CD4-positive, alpha-beta T cell treated with Interleukin-10 for 1 hour (primary cell): ENCODE measurements at places on chromosomes 13 and 19.

GRCh38 chr13:112711528-112712265, 21.9 kb downstream of the ATP11A start:
- DNase-seq: no peak

- DNase-seq: no peak
These were observed 22.7 kb upstream of the POP4 start for GRCh38 chr19:29583196-29583999.

DNA sequence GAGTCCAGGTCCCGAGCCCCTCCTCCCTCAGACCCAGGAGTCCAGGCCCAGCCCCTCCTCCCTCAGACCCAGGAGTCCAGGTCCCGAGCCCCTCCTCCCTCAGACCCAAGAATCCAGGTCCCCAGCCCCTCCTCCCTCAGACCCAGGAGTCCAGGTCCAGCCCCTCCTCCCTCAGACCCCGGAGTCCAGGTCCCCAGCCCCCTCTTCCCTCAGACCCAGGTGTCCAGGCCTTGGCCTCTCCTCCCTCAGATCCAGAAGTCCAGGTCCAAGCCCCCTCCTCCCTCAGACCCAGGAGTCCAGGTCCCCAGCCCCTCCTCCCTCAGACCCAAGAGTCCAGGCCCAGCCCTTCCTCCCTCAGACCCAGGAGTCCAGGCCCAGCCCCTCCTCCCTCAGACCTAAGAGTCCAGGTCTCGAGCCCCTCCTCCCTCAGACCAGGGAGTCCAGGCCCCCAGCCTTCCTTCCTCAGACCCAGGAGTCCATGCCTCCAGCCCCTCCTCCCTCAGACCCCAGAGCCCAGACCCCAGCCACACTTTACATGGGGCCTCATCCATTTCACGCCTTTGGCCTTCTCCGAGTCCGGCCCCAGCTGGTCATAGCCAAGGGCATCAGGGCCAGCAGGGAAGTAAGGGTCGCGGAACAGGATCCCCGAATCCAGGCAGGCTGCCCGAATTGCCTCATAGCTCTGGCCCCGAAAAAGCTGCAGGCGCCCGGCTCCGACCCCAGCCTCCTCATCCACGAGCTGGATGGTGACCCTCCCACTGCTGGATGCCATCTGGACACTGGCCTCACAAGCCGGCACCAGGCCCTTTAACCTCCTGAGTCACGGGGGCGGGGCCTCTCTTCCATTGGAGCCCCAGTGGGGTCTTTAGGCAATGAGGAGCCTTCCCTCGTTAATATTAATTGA, 628 bp downstream of the CAPN12 start:
- DNase-seq: no peak

- no peak for DNase-seq
These were observed 331.8 kb upstream of the KLF12 start for GRCh38 chr13:74466020-74466419.

GRCh38 chr19:33689138-33689746, 67.5 kb downstream of the CHST8 start:
- DNase-seq: no peak

DNA sequence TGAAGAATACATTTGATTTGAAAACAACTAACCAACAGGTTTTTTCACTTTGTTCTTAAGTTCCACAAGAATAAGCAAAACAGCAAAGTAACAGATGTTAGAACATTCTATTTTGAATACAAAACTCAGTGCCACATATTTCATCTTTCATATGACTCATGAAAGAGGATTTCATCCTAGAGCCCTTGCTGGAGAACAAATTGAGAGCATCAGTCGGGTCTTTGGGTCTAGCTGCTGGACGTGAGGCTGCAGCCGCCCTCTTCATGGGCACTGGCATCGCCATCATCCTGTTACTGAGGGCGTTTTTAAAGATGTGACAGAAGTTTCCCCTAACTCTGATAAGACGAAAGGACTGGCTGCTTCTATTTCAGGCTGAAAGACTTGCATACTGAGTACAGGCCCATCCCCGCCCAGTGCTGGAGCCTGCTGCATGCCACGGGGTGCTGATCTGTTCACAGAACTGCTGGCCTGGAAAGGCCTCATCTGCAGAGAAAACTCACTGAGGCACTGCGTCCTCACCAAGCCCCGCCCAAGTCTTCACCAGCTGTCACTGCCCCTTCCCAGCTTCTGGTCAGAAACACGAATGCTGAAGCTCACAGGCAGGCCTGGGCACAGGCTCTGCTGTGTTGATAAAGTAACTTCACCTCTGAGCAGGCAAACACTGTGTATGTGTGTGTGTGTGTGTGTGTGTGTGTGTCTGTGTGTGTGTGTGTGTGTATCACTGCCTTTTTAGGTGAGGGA, 101.4 kb downstream of the TUBGCP3 start:
- no peak for DNase-seq

DNA sequence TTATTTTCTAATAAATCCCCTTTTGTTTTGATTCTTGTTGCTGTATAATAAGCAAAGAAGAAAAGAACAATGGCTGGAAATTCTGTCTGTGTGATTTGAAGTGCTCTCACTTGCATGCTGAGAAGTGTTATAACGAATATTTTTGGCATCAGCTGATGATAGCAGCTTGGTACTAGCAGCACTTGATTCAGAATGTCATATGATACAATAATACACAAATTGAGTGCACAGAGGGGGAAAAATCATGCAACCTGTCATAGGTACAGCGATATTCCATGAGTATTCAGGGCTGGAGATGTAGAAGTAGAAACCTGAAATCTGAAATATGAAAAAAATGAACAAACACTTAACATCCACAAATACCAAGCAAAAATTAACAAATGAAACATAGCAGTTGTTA, 108.1 kb downstream of the FGF14 start:
- no peak for DNase-seq

- DNase-seq: no peak
These were observed 236.7 kb upstream of the SLITRK1 start for GRCh38 chr13:84118839-84119409.

- DNase-seq: peak; percentile 87
These were observed 1.4 kb downstream of the CIC start for GRCh38 chr19:42270346-42271044.

DNA sequence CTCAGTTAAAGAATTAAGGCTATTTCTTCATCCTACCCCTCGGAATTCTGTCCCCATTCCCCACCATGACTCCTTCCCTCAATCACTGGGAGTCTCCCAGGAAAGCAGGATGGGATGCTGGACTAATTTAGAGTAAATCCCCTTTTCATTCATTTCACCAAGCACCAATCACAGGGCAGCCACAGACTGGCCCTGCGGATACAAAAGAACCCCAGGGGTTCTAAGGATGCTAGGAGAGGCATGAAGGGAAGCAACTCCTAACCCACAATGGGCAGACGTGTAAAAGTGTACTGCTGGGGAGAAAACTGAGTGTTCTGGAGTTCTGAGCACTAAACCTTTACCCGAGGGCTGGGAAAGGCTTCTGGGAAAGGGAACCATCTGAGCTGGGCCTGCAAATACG, 3.0 kb downstream of the PEPD start:
- no peak for DNase-seq

GRCh38 chr13:73893833-73894232, 240.4 kb downstream of the KLF12 start:
- no peak for DNase-seq

DNA sequence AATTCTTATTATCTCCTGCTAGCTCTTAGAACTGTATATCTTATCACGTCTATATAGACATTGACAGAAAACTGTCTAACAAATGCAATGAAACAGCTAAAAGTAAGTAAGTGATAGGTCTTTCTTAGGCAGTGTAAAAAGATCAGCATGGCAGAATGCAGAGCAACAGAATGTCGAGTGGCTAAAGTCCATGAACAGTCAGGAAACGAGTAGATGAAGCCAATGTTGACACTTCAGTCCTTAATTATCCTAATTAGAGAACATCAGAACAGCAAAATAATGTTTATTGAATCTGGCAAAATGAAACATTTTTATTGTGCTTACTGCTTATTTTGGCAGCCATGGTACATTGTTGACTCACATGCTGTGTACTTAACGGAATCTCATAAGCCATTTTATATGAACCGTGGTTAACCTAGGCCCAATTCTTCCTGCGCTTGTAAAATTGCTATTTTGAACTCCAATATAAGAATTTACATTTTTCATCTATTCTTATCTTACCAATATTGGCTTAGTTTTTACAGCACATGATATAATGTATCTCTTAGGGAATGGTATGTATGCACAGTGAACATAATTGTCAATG, 748.1 kb downstream of the DACH1 start:
- DNase-seq: no peak

DNA sequence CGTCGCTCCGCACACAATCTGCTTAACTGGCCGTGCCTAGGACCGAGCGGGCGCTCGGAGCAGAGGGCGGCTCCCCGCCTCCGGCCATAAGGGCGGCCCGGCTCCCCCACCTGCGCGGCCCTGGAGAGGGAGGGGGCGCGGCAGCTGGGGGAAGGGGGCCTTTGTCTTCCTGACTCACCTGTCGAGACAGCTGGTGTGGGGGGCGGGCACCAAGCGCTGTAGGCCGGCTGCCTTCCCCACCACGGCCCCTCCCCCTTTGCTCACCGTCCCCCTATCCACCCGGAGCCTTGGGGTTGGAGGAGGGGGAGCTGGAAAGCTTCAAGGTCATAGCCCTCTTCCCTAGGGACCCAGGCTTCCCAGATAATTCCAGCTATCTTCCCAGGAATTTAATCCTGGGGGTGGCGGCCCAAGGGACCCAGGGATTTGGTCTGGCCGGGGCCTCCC, 1.2 kb downstream of the VASP start:
- peak; percentile 38 for DNase-seq

GRCh38 chr19:42271861-42272534, 2.9 kb downstream of the CIC start:
- DNase-seq: no peak

DNA sequence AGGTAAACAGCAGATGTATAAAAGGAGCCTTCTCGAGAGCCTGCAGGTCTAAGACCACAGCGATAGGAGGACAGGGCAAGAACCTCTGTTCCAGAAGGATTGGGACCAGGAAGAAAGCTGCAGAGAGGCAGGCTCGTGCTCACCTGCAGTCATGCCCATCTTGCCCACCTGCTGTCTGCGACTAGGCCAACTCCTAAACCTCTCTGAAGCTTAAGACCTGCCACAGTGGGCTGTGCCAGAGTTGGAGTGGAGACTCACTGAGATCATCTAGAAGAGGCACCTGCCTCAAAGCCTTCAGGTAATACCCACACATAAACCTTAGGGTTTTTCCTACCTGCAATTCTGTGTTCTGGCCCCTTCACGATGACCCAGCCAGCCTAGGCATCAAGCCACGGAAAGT, 68.7 kb downstream of the IRS2 start:
- no peak for DNase-seq

- DNase-seq: no peak
These were observed 40.7 kb upstream of the NDUFS7 start for GRCh38 chr19:1343041-1343440.

DNA sequence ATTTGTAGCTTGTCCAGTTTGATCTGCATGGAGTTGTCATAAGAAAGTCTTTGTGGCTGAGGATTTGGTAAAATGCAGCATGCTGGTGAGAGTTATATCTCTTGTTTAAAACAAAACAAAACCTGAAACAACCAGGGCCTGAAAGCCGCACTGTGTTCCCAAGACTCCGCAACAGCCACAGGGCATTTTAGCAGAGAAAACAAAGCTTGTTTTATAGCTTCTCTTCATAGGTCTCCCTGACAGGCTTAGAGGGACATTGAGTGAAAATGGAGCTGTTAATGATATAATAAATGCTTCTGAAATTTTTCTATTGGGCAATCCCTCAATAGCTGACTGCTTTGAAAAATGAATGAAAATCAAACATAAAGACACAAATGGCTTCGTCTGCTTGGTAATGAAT, 148.7 kb upstream of the RNF113B start:
- no peak for DNase-seq

- no peak for DNase-seq
These were observed 18.9 kb upstream of the ZNF14 start for GRCh38 chr19:19751846-19752245.

DNA sequence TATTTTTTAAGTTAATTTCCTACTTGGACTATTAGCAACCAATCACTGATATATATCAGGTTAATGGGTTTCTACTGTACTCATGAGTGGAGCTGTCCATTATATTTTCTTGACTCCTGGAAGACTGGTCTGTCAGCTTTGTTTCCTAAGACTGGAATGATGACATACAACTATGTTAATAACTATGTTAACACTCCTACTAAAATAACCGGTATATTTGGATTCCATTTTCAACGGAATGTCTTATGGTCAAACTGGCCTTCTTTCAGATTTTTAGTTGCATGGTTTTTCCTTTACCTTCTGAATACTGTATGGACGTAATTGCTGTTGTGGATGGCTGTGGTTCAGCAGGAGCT, 45.8 kb upstream of the GPI start:
- DNase-seq: no peak

GRCh38 chr19:47699360-47699917, 13.8 kb upstream of the EHD2 start:
- peak; percentile 50 for DNase-seq

GRCh38 chr19:58274771-58275201, 4.0 kb upstream of the ZNF8 start:
- no peak for DNase-seq

GRCh38 chr13:99199541-99200431, 868 bp upstream of the UBAC2 start:
- no peak for DNase-seq

DNA sequence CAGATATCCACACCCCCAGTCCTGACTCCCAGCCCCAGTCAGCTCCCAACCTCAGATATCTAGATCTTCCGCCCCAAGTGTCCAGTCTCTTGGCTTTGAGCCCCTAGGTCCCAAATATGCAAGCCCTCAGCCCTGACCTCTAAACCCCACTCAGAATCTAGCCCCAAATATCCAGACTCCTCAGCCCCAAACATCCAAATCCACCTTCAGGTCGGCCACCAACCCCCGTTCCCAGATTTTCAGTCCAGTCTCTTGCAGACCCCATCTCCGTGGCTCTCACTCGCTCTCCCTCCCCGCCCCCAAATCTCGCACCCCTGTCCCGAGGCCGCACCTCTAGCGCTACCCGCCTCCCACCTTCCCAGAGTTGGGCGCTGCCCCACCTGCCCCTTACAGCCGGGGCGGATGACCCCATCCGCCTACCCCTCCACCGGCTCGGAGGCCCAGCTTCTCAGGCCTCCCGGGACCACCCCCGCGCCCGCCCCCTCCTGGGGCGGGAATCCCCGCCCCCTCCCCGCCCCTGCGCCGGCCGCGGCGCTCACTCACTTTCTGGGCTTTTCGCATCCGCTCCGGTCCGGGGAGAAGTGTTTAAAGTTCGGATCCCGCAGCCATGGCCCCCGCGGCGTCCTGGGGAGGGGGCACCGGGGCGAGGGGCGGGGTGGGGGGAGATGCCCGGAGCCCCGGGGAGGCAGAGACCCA, 604 bp downstream of the ERFL start:
- DNase-seq: no peak

- DNase-seq: no peak
These were observed 563.9 kb downstream of the DACH1 start for GRCh38 chr13:71303144-71303543.

- DNase-seq: no peak
These were observed 18.2 kb downstream of the CCNA1 start for GRCh38 chr13:36450534-36450933.

- DNase-seq: peak; percentile 15
These were observed 23.1 kb upstream of the COG3 start for GRCh38 chr13:45441633-45442032.
